ENCODE measurements at places on chromosomes 2 and 18.

DNA sequence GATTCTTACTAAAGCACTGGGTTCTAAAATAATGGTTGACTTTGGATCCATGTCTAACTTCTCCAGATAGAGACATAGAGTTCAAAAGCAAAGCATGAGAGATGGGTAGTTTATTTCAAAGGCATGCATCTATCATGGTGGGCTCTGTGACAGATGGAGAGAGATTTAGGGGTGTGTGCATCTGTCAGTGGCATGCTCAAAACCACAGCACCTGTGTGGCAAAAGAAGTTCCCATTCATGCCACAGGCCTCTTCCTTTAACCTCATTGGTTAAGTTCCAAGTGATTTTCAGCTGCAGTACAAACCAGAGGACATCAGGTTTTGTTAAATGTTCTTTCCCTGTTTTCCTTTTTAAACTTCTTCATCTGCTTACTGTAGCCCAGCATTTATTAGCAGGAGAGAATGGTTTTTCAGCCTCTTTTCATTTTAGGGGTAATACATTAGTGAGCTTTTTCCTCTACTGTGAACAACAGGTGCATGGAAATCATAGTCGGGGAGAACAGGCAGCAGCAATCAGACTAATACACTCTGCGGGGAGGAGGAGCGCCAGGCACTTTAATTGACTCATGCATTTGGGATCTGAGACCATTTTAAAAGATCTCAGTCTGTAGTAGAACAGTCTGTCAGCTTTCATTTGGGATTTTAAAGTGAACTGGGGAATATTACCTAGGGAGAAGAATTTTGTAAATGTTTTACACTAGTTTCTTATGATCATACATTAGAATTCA, 52.4 kb upstream of the UPP2 start:
- no peak for DNase-seq

DNA sequence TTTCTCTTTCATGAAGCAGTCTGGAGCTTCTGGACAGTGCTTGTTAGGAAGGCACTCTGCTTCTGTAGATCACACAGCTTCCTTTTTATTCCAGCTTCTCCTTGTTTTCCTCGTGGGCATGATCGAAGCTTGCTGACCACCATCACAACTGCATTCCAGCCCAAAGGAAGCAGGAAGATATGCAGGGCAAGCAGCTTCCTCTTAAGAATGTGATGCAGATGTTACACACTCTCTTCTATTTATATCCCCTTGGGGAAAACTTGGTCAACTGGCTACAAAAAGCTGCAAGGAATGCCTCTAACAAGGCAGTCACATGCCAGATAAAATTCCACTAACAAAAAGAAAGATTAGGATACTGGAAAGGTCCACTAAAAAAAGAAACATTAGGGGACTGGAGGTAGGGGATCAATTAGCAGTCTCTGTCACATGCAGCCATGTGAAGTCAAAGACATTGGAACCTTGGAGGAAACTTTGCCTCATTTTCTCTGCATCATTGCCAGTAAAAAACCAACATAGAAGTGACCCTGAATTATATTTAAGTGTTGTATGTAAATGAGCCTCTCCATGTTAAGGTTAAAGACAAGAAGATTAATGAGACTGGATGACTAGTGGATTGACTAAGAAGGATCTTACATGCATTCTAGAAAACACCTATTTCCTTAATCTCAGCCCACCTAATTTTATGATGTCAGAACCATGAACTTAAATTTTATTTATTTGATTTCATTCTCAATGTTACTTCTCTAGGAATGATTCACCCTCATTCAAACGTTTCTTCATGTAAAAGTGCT, 98.3 kb downstream of the NAB1 start:
- peak; percentile 9 for DNase-seq

GRCh38 chr18:23401400-23402347, 51.4 kb upstream of the RIOK3 start:
- peak; percentile 62 for DNase-seq

DNA sequence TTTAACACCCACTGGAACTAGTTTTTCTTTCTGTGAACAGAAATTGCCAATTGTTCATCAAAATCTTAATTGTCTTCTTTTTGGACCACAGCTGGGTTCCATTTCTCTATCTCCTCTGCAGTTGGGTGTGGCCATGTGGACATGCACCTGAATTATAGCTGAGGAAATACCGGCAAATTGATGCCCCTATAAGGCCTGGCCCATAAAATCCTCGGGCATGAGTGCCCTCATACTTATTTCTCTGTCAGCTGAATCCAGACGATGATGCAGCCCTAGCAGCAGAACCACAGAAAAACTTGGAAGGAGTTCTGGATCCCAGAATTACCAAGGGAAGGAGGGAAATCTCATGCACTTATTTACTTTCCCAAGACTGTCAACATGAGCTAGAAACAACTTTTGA, 249.0 kb downstream of the CYRIA start:
- DNase-seq = no peak

All from endothelial cell (in vitro differentiated cells).